ENCODE measurements at places on chromosomes 5 and 9. TPM values are rescaled to one million over a fixed set of nuclear protein-coding genes. Genes with fewer than 3 reads are reported as not detected.

DRD1 gene
- 0.15 TPM for total RNA-seq

GFPT2 gene
- total RNA-seq, result 77.2 TPM

THOC3 gene
- total RNA-seq, result 56.2 TPM

SCGB3A2 gene
- not detected for total RNA-seq

SURF1 gene
- total RNA-seq, result 50.3 TPM

IL3 gene
- not detected for total RNA-seq

FAM151B gene
- 1.2 TPM for total RNA-seq

MLANA gene
- not detected for total RNA-seq

ACTBL2 gene
- not detected for total RNA-seq

DOCK2 gene
- total RNA-seq, result 3.1 TPM

OSMR gene
- 51.6 TPM for total RNA-seq

FAM169A gene
- 7.7 TPM for total RNA-seq

AK8 gene
- 0.83 TPM for total RNA-seq

WWC1 gene
- total RNA-seq, result 80.3 TPM

BHMT2 gene
- not detected for total RNA-seq

C9 gene
- total RNA-seq, result not detected

ARHGEF39 gene
- total RNA-seq, result 16.6 TPM

IFNA13 gene
- not detected for total RNA-seq

GPX8 gene
- 35.2 TPM for total RNA-seq

CCDC152 gene
- not detected for total RNA-seq

Data from A549 treated with GW870086 at 1 μM for 4 hours (cell line).